Endothelial cell of umbilical vein (primary cell): ENCODE measurements at places on chromosomes 16 and 17.
A peak's percentile ranks its signal among the peaks of the same experiment; 100 is the strongest.

GRCh38 chr16:48383877-48384519, 1.2 kb downstream of the SIAH1 start:
- peak; percentile 63 for DNase-seq
- peaks cover 18% of the 10 kb centered on the region for H3K4me1 ChIP-seq
- no peaks in the 10 kb centered on the region for H3K27me3 ChIP-seq

DNA sequence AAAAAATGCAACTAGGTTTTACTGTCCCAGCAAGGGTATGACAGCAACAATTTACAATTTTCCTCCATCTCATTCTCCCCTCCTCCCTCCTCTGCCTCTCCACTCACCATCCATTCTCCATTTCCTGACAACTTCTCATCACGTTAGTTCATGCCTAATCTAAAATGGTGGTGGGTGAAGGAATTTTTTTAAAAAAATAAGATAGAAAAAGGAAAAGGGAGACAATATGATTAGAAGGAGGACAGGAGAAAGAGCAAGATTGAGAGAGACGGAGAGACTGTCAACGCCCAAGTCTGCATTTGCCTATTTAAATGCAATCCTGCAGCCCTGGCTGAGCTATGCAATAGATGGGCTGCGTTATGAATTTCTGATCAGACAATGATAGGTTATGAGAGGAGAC, 380.7 kb upstream of the PSMD7 start:
- H3K4me3 ChIP-seq = no peak overlapping the region
- no peak for DNase-seq
- H3K27ac ChIP-seq = no peak overlapping the region
- no peaks in the 10 kb centered on the region for H3K27me3 ChIP-seq
- no peaks in the 10 kb centered on the region for H3K4me1 ChIP-seq

DNA sequence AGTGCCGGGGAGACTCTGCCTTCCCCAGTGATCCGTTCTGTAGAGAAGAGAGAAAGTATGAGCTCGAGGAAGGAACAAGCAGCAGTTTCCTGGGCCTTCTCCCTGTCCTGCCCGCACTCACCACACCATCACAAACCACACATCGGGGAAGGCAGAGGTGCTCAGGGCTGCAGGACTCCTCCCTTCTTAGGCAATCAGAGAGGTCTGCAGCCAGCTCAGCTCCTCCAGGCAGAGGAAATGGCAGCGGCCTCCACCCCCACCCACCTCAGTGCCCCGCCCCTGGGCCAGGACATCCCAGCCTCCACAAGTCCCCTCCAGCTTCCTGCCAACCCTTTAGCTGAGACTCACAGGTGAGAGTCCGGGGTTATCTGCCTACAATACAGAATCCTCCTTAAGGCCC, 2.0 kb downstream of the ZNF319 start:
- H3K4me1 ChIP-seq = peaks cover 23% of the 10 kb centered on the region
- H3K4me3 ChIP-seq = no peak overlapping the region
- H3K36me3 ChIP-seq = peaks cover 2% of the 10 kb centered on the region
- H3K27ac ChIP-seq = no peak overlapping the region
- DNase-seq = no peak
- H3K27me3 ChIP-seq = no peaks in the 10 kb centered on the region

DNA sequence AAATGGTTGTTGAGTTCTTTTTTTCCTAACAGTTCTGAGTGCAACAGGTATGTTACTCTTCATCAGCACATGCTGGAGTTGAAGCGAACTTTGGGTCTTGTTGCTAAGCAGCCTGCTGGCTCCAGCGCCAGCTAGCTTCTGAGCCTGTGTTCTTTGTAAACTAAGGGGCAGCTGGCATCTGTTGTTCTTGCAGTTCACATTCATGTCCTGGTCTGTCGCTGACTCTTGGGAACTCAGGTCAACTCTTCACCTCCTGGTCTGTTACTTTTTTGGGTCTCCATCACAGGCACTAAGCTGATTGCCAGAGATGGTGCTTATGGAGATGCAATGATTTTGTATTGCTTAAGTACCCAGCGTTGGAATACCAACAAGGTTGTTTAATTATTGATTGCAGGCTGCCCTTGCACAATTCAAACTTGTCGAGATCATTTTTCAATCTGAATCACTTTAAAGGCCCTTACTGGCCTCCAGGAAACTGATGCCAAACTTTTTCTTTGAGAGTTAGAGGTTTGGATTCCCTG, 40.9 kb downstream of the USP10 start:
- H3K4me3 ChIP-seq = no peak overlapping the region
- peaks cover 28% of the 10 kb centered on the region for H3K4me1 ChIP-seq
- no peak for DNase-seq
- no peaks in the 10 kb centered on the region for H3K27me3 ChIP-seq

DNA sequence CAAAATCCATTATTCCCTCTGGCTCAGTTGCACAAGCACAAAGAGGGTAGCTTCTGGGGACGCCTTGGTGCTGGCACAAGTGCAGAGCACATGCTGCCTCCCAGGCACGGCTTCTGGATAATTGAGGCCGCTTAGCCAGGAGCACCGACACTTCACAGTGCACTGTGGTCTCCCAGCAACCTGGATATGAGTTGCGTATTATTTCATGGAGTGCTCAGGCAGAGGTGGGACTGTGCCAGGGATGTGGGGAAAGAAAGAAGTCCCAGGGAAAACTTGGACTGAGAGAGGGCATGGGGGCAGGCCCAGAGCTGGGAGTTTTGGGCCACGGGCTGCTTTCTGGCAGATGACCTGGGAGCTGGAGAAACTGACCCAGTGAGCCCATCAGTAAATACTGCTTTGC, 37.5 kb downstream of the MPRIP start:
- DNase-seq = no peak
- H3K36me3 ChIP-seq = no peaks in the 10 kb centered on the region
- H3K27me3 ChIP-seq = no peaks in the 10 kb centered on the region
- no peak overlapping the region for H3K4me3 ChIP-seq
- H3K27ac ChIP-seq = no peak overlapping the region

GRCh38 chr17:77774182-77774581, 184.3 kb upstream of the TNRC6C start:
- DNase-seq = no peak
- H3K4me1 ChIP-seq = no peaks in the 10 kb centered on the region
- H3K27ac ChIP-seq = no peak overlapping the region

GRCh38 chr16:21565861-21566669, 33.3 kb upstream of the METTL9 start:
- H3K36me3 ChIP-seq = no peaks in the 10 kb centered on the region
- H3K4me3 ChIP-seq = no peak overlapping the region
- H3K4me1 ChIP-seq = no peaks in the 10 kb centered on the region
- no peak for DNase-seq
- H3K27ac ChIP-seq = no peak overlapping the region

DNA sequence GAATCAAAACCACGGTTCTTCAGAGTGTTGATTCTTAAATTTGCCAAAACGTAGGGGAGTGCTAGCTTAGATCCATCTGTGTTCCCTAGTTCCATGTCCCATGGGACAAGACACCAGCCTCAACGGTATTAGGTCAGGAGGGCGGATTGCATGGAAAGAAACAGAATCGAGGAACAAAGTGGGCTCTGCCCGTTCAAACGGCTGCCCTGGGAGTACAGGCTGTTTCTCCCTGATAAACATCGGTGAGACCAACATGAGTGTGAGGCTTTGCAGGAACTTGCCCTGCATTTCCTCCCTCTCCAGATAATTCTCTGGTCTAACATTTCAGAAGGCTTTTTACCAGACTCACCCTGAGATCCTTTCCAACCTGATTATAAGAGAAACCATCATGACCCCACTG, 82.2 kb downstream of the MRM3 start:
- H3K4me1 ChIP-seq = peaks cover 12% of the 10 kb centered on the region
- H3K27me3 ChIP-seq = no peaks in the 10 kb centered on the region
- no peak overlapping the region for H3K27ac ChIP-seq
- H3K36me3 ChIP-seq = peaks cover 3% of the 10 kb centered on the region
